ENCODE measurements at places on chromosomes 4 and X.

GRCh38 chrX:137427816-137428215 lies 138.1 kb upstream of the ZIC3 start:
- DNase-seq, result no peak

DNA sequence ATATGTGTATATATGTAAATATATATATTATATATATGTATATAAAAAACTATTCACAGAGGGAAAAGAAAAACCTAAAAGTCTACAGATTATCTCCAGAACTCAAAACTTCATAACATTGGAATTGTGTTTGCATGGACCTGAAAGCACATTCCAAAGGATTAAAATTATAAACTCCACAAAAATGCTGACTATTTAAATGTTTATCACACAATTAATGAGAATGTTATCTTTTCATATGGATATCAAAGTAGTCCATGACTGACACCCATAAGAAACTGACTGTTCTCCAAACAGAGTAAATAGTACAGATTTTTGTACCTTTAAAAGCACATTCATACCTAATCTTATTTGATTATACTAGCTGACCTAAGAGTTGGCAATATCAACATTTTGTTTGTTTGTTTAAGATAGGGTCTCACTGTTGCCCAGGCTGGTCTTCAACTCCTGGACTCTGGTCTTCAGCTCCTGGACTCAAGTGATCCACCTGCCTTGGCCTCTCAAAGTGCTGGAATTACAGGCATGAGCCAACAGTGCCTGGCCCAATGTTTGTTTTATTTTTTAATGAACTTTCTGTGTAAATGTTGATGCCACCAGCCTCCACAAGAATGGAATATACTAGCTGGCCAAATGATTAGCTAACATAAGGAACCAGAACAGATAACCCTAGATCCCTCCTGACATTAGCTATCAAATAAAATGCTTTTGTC lies 50.0 kb downstream of the SLC39A8 start:
- DNase-seq, result no peak

- no peak for DNase-seq
Observed at GRCh38 chr4:116705466-116705865, 379.9 kb downstream of the TRAM1L1 start.

DNA sequence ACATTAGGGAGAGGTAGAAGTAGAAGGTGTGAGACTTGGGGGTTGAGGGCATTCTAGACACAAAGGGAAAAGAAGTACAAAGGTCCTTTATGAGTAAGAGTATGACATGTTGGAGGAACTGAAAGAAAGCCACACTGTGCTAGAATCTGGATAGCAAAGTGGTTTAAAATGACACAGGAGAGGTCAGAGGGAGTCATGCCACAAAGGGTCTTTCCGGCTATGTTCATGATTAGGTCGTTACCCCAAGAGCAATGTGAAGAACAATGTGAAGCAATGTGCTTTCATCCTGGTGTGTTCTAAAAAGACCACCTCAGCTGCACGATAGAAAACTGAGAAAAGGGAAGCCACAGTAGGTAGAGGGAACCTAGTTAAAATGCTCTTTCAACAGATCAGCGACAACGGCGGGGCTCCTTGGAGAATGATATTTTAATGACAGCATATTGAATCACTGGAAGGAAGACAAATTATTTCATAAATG lies 29.2 kb downstream of the SMIM14 start:
- no peak for DNase-seq

GRCh38 chrX:86133761-86134160 lies 14.5 kb upstream of the DACH2 start:
- no peak for DNase-seq

GRCh38 chrX:10041383-10041782 lies 74.2 kb downstream of the CLDN34 start:
- DNase-seq, result no peak

DNA sequence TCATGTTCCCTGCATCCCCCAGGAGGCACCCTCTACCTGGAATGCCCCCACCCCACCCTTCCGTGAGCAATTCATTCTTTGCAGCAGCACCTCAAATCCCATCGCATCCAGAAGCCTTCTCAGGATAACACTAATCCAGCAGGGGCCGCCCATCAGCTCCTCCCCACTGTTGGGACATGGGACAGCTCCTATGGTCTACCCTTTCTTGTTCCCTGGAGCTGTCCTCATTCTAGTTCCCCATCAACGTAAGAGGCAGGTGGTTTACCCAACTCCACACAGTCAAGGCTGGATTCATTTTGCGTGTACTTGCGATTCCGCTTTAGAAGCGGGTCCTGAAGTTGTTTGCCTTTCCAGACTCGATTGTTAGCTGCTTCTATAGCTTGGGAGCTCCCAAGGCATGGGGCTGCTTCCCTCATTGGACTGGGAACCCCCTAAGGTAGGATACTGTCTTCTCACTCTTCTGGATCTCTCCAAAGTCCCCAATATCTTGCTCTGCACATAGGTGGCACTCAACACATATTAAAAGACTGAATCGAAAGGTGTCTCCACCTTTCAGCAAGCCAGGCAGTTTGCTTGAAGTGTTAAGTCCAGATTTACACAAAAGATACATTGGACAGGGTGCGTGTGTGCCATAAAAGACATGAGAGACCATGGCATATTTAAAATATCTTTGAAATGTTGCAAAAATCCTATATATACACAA lies 942 bp upstream of the APLN start:
- DNase-seq, result peak; percentile 23

DNA sequence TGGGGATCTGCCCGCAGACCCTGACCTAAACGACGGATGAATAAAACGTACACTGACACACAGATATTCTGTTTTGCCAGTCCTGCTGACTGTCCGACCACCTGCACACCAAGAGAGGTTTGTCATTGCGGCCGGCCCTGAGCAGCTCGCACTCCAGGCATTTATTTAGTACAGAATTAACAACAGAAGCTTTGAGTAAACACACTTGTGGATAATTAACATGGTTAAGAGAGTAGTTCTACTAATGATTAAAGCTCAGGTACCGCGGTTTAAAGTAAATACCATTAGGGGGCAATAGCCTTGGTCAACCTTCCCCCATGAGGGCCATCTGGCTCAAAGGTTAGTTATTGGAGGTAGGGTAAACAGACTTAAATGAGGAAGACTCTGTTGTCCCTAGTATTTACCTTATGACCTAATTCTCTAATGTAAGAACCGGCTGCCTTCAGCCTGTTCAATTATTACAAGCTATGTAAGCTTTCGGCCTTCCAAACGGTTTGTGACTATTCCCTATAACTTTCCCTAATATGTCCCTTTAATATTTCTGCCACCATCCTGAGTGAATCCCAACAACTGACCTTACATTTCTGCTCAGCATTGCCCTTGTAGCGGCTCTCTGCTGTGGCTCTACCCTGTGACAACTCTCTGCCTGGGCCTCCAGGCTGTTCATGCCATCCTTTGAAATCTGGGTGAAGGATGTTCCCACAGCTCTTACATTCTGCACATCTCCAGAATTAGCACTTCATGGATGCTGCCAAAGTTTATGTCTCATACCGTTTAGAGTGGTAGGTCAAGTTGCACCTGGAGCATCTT lies 46.9 kb upstream of the SYTL5 start:
- no peak for DNase-seq

DNA sequence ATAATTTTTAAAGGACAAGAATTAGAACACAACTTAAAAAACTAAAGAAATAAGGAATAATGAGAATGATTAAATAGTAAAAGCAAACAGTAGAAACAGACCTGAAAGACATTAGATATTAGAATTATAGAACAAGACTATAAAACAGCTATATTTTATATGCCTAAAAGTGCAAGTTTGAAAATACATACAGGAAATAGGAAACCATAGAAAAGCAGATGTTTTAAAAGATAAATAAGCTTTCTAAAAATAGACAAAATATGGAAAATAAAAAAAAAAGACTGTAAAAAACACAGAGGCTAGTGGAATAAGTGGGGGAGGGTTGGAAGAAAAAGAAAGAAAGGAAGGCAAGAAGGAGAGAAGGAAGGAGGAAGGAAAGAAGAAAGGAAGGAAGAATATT lies 407.3 kb downstream of the IDS start:
- DNase-seq, result no peak

DNA sequence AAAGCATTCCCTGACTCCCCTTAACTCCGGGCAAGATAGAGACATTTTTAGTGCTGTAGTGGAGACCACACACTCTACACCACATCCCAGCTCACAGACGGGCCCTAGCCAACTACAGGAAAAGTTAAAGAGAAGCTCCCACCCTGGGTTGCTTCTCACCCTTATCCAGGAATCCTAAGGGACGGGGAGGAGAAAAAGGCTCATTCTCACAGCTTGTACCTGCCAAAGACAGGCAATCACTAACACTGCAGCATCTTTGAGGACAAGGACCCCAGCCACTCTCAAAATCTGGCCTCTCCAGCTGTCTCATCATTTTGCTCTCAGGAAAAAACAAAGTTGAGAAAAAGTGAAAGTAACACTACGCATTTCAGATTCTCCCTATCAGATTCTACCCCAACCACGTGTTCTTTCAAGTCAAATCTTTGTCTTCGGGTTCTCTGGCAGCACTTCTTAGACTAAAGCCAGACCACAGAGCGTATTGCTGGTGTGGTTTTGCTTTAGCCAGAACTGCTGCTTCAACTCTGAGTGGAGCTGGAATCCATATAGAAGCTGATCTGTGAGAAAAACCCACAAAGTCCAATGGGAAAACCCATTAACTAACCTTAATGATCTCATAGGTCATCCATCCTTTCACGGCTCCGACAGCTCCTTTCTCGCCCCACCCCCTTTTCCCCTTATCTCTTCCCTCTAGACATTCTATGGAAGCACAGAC lies 605.9 kb upstream of the DIPK2B start:
- peak; percentile 44 for DNase-seq

- no peak for DNase-seq
Observed at GRCh38 chr4:166017804-166018203, 144.8 kb downstream of the TLL1 start.

DNA sequence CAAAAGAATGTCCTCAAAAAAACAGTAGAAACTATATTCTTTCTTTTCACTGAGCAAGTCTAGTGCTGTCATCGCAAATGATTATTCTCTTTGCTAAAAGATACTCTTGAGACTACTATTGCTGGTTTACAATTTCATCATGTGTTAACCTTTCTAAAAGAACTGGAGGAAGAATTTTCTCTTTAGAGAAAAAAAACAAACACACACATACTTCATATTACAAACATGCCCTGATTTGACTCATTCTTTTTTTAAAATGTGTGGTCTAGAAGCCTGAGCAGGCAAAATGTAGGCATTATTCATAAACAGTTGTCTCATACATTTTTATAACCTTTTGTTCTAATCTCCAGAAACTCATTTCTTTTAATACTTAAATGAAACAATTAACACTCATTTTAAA lies 60.6 kb upstream of the FAT4 start:
- DNase-seq, result no peak

GRCh38 chrX:147900349-147900748 lies 11.4 kb upstream of the FMR1 start:
- DNase-seq, result no peak

DNA sequence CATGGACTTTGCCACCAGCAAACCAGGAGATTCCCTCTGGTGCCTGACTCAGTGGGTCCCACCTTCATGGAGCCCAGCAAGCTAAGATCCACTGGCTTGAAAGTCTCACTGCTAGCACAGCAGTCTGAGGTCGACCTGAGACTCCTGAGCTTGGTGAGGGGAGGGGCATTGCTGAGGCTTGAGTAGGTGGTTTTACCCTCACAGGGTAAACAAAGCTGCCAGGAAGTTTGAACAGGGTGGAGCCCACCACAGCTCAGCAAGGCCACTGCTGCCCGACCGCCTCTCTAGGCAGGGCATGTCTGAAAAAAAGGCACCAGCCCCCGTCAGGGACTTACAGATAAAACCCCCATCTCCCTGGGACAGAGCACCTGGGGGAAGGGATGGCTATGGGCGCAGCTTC lies 28.1 kb downstream of the FAM9A start:
- no peak for DNase-seq

DNA sequence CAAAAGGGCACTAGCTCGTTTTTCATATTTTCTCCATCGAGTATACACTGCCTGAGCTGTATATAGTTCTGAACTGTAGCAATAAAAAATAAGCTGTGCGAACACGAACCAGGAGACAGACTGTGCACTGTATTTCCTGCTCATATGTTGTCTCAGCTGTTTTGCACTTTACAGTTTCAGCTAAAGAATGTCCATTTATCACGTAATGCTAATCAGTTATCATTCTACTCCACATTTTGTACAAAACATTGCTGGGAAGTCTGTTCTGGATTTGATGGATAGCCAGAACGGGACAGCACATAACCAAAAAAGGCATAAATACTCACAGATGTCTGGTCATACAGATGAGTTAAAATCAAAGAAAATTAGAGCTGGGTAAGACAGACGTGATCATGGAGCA lies 315.5 kb upstream of the ADGRL3 start:
- no peak for DNase-seq

DNA sequence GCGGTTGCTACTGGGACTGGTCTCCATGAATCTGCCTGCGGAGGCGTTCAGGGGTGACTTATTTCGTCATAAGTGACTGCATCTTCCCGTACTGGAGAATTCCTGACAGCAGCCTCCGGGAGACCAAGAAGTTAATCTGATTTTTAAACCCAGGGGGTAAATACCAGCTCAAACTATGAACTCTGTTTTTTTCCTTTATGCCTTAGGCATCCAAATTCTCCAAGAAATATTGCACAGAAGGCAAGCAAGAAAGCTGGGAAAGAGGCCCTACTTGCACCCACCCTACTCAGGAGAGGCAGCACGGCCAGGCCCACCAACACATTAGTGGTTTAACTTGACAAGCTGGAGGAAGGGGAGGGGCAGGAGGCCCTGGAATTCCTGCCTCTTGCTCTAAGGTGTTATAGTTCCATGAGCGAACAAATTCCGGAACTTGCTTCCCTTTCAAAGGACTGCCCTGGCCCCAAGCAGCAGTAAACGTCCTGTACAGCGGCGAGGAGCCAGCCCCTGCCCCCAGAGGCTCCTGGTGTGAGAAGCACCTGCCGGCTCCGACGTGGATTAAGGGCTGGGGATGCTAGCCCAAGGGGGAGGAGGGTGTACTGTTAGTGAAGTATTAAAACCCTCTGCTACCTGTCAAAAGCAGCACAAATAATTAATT lies 177.2 kb downstream of the AFAP1 start:
- DNase-seq, result no peak

DNA sequence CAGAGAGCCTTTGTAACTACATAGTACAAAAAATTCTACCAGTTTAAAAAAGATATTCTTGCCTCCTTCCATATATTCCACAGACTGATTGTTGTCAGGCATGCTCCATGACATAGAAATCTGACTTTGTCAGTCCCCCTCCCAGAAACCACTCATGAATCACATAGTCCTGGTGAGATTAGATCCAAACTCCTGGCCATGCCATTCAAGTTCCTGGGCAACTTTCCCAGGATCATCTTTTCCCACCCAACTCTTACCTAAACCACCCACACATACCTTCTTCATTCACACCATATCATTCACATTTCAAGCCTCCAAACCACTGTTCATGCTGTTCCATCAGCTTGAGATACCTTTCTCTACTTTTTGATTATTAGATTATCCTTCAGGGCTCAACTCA lies 46.4 kb downstream of the SLC16A2 start:
- no peak for DNase-seq

GRCh38 chrX:118228041-118228440 lies 111.4 kb upstream of the KLHL13 start:
- DNase-seq, result no peak

GRCh38 chr4:77194366-77194765 lies 37.4 kb downstream of the CCNG2 start:
- no peak for DNase-seq

- no peak for DNase-seq
Observed at GRCh38 chr4:24729119-24729730, 66.1 kb upstream of the SOD3 start.

All from CD4-positive, alpha-beta T cell treated with Interleukin-17A for 4 hours (primary cell).